ENCODE measurements at places on chromosomes 2 and 18.
A peak's percentile ranks its signal among the peaks of the same experiment; 100 is the strongest.

DNA sequence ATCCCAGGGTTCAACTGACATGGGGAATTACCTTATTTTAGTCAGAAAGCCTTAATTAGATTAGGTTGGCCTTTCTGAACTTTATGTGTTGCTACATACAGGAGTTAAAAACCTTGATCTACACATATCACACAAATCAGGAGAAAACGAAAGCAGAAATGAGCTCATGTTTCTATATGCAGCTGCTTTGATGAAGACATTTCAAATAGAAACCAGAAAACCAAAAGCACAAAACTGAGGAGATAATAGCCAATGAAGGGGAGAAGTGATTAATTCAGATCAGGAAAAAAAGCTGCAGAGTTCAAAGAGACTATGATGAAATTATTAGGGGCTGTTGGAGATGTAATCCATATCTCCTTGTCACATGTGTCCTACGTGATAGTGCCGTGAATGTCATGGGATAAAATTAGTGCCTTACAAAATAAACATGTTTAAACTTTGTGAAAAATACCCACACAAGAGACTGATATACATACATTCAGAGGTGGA, 255.0 kb downstream of the CAMKMT start:
- DNase-seq = no peak

DNA sequence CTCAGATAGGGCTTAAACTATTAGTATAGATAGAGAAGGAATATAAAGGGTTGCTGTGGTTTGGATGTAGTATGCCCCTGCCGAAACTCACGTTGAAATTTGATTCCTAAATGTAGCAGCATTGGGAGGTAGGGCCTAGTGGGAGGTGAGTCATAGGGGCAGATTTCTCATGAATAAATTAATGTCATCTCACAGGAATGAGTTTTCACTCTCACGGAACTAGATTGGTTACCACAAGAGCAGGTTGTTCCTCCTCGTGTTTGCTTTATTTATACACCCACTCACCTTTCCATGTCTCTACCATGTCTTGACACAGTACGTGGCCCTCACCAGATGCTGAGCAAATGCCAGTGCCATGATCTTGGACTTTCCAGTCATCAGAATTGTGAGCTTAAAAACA, 218.2 kb downstream of the RBM43 start:
- DNase-seq = no peak

- no peak for DNase-seq
These were observed 181.4 kb downstream of the OSR1 start for GRCh38 chr2:19176977-19177376.

- no peak for DNase-seq
These were observed 24.2 kb downstream of the LDLRAD4 start for GRCh38 chr18:13242797-13243196.

- no peak for DNase-seq
These were observed 65.3 kb upstream of the EPB41L5 start for GRCh38 chr2:119947535-119947934.

DNA sequence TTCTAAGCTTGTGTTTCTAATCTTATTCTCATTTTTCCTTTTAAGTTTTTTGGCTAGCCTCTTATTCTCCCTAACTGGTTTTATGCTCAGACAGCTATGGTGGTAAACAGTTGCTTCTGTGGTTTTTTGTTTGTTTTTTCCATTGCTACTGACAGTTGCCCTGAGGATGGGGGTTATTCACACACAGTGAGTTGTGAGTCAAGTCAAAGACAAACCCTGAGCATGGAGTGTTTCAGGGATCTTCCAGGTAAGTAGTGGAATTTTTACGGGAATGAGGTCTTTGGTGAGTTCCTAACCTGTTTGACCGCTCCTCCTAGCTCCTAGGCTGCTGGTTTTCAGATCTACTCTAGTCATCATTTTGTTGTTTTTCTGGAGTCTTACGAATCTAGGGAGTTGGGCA, 162.8 kb downstream of the ZNF407 start:
- DNase-seq = no peak

GRCh38 chr18:12066910-12067511, 26.6 kb upstream of the ANKRD62 start:
- DNase-seq = no peak

DNA sequence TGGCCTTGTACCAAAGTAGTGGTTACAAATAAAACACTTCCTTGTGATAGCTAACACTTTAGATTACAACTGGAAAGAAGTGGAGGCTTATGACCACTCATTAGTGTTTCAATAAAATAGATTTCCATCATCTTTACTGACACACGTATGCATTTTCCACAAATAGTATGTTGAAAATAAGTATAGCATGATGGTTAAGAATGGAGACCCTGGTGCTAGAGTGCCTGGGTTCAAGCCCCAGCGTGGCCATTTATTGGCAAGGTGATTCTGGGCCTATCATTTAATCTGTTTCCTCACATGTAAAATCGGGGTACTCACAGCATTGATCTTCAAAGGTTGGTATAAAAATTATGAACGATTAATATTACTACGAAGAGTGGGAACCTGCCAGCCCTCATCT, 54.5 kb downstream of the RAPH1 start:
- no peak for DNase-seq

DNA sequence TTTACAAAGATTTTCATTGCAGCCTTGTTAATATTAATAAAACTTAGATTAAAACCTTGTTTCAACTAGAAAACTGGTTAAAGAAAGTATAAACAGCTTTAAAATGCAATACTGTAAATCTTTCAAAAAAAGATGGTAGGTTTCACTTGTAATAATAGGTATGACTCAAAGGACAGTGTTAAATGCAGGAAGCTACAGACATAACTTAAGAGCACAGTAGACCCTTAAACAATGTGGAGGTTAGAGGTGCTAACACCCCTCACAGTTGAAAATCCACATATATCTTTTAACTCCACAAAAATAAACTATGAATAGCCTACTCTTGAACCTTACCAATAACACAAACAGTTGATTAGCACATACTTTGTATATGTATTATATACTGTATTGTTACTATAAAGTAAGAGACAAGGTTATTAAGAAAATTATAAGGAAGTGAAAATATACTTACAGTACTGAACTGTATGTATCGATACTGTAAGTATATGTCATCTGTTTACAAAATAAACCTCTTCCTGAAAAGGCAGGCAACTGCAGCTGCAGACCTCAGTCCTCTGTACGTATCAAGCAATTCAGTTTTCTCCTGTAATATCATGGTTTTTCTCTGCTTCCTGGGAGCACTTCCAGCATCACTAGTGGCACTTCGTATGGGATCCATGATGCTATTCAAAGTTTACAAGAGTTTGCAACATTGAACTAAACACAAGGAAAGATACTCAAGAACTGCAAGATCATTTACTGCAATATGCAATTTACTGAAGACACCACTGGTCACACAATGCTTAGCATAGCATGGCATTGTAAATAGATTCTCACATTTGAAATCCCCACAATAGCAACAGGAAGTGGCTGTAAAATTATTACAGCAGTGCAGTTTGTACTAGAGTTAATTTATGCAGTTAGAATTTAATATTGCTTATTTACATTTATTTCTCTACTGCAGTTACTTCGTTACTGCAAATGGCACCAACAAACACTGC, 610.5 kb upstream of the LRRTM4 start:
- no peak for DNase-seq

GRCh38 chr2:174334781-174335251, at the start of gene SP9:
TSS of gene SP9 (plus strand) at chr2:174334954. CDS start at chr2:174335093, 139 bp downstream.
- DNase-seq = no peak

- DNase-seq = no peak
These were observed 34.1 kb upstream of the REEP1 start for GRCh38 chr2:86371527-86371926.

- DNase-seq = no peak
These were observed 529.8 kb upstream of the CNTNAP5 start for GRCh38 chr2:123495241-123495640.

DNA sequence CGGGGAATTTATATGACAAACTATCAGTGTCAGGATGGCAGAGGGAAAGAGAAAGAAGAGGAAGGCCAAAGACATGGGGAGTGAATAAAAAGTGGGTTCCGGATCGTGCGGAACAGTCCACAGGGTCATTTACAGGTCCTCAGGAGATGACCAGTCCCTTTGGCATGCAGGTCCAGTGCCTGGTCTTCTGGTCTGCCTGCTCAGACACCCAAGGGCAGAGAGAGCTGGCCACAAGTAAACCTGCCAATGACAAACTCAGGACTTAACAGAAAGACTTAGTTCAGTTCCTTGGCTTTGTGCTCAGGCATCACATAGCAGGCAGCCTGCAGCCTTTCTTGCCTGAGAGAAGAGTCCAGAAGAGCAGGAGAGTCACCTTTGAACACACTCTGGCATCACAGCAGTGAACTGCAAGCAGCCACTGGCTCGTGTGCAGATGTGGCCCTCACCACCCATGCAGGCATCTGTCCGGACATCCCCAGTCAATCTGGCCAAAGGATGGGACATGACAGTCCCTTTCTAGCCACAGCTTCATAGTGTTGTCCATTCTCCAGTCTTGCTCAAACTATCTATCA, 14.0 kb downstream of the TMEM127 start:
- DNase-seq = no peak

DNA sequence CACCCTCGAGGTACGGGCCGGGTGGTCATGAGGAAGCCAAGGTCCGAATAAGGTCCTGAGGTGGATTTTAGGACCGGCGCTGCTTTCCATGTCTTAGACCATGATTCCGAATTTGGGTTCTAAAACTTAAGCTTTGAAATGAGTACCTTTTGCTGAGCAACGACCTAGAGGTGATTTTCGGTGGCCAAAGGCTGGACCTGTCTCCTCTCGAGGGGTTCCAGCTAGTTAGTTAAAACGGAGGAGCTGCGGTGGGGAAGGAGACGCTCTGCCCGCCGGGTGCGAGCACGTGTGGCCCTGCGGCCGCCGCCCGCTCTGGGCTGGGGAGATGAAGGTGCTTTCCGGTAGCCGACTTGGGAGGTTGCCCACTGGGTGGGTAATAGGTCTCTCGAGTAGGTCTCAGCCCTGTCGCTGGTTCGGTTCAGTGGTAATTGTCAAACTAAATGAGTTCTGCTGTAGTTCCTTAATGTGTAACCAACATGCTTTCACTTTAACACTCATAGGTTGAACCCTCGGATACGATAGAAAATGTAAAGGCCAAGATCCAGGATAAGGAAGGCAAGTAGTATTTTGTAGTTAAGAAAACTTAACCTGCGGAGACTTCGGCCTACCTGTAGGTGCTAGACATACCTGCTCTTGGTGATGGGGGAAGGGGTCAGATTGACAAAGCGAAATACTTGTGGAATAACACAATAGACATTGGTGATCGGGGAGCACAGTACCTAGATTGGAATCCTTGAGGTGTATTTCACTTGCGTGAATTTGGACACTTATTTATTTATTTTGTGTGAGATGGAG, 572 bp downstream of the RPS27A start:
- DNase-seq = no peak

- no peak for DNase-seq
These were observed 290.6 kb downstream of the ZEB2 start for GRCh38 chr2:144229296-144229695.

- no peak for DNase-seq
These were observed 1048.4 kb downstream of the CNTNAP5 start for GRCh38 chr2:125073440-125073839.

- DNase-seq = no peak
These were observed 90.5 kb downstream of the ASAP2 start for GRCh38 chr2:9297156-9297555.

DNA sequence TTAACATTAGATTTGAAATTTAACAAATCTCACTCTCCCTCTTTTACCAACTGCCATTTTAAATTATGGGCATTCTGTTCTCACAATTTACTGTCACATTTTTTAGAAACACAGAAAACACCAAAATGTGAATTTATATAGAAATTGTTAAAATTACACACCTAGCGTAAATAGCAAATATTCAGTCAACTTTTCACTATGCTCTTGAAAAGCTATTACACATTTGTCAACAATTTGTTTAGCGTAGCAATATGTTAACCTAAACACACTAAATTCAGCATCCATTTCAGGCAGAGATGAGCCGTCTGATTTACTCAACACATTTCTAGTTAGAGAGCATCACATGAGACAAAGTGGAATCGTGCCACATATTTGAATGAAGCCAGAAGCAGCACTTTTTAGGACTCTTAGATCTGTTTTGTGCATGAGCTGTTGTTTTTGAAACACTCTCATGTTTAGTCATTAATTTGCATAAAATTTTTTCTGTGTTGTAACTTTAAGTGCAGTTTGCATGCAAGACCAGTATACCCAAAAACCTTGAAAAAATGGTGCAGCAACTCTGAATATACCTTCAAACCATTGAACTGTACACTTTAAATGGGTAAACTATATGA, 8.2 kb downstream of the TTC32 start:
- DNase-seq = no peak

DNA sequence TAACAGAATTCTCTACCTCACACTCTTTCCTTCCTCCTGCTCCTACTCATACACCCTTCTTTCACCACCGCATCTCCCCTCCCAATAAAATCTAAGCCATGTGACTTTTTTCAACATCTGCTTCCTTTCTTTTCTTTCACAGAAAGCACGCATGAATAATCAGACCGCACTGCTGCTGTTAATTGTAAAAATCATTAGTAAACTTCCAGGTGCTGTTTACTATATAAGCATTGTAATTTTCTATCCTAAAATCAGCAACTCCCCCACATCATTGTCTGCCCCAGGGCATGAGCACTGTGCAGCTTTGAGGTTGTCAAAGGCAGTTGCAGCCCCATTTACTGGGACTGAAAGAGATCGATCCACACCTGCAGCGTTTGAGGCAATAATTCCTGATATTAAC, 782.6 kb upstream of the ID2 start:
- peak; percentile 65 for DNase-seq

DNA sequence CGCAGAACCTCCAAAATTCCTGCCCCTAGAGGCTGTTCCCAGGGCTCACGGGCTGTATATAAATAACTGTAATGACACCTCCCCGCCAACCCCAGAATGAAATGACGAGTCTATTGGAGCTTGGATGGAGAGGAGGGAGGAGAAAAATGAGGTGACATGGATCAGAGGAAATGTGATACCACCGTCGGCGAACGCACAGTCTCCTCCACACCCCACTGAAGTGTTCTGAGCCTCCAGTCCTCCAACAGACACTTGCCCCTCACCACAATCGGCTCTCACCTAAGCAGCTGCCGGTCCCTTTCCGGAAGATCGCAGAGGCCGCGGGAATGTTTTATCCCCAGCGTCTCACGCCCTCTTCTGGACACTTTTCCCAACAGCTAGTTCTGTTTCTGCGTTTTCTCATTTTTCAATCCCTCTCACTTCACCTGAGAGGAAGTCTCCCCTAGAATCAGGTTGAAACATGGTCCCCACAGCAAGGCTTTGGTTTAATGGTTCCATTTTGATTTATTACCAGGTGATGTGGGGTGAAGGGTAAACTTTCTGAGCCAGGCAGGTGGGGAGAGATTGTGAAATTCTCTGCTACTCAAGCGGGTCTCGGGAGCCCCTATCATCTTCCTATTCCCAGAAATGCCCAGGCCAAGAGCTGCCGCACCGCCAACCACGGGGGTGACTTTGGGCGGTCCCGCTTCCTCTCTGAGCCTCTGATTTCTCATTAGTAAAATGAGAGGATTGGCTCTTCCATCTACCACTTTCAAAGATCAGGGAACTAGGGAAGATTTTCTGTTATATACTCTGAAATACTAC, 9.1 kb upstream of the MYO5B start:
- peak; percentile 61 for DNase-seq

DNA sequence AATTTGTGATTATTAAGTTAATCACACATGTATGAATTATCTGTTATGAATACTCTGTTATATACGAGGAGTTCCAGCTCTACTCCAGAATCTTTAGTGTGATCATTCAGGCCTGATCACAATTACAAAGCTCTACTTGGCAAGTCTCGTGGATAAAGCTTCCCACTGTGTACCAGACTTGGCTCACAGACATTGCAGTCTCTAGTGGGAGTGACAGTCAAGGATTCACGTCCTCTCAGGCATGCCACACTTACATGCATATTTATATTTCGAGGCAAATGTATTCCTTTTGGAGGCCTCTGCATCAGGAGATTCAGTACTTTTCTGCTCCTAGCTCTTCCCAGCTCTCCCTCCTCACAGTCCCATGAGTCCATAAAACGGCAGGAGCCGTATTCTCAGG, 403.4 kb upstream of the CDH7 start:
- no peak for DNase-seq

Data from NCI-H774 (cell line).